ENCODE measurements at places on chromosomes 6 and 20.

DNA sequence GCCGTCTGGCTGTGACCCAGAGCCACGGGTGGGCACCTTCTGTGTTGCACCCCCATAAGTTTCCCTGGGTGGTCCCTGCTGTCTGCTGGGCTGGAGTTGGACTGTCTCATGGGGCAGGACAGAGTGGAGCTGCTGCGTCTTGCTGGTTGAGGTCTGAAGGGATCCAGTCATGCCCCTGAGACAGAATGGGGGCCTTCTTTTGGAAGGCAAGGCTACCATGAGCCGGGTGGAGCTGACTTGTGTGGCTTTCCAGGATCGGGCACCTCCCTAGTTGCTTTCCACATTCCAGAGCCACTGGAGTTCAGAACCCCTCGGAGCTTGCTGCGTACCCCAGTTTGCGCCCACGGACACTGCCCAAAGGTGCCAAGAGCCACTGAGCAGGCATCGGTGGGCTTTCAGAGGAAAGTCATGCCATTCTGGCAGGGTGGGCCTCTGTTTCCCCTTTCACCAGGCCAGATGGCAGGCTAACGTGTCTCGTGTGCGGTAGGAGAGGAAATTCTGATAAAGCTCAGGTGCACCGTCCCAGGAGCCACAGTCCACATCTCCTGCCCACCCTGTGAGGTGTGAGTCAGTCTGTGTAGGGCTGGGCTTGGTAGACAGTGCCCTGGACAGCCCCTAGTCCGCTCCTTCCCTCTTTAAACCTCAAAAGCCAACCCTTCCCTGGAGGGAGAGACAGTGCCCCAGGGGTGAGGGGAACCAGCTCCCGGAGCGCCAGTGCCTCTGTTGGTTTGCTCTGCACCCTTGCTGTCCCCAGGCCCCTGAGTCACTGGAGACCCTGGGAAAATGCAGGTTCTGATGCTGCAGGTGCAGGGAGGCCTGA is 125.3 kb downstream of the SYCP2 start:
- DNase-seq: no peak

GRCh38 chr20:13744352-13744751 is 40.4 kb downstream of the ESF1 start:
- no peak for DNase-seq

DNA sequence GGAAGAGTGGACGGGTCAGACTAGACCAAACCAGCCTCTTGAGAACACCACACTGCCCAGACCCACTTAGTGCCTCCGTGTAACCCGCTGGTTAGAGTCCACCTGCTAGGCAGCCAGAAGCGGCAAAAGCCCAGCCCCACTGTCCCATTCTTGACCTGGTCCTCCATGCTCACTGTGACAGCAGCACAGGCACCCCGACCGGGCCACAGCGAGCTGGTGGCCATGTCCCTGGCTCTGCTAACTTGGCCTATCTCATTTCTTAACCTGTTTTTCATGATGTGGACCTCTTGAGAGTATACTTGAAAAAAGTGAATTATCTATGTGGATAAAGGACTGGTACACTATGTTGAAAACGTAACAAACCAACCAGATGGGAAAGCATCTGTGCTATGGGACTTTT is 44.9 kb upstream of the TMEM181 start:
- DNase-seq: no peak

DNA sequence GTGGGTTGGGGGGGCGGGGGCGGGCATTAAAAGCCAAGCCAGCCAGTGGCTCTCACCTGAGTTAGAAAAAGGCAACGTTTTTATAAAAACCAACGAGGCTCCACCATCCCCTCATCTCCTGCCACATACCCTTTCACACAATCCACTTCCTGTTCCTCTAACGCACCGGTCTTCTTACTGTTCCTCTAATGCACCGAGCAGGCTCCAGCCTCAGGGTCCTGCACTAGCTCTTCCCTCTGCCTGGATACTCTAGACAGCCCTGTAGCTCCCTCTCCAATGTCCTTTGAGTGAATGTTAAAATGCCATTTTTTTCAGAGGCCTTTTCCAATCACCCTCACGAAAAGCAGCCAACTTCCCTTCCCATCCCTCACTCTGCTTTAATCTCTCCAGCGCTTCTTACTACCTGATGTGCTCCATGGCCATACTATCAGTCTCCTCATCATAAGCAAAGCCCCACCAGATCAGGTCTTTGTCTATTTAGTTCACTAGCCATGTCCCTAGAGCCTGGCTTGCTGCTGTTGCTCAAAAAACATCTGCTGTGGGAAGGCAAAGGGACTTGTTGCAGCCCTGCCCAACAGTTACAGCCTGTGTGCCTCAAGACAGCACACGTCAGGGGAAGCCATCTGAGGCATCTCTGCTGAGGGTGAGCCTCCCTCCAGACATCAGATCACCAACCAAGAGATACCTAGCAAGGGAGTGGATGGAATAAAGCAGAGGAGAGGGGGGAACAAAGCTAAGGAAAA is 3.9 kb downstream of the FKBP1A start:
- DNase-seq: no peak

Measured in stimulated activated CD8-positive, alpha-beta memory T cell treated with anti-CD3 and anti-CD28 coated beads, Interleukin-7, amount 100 ng/mL, for 1 hour (primary cell).